Kidney epithelial cell (primary cell): ENCODE measurements at places on chromosomes 7 and 10. TPM values are rescaled to one million over a fixed set of nuclear protein-coding genes. Genes with fewer than 3 reads are reported as not detected.

Gene ELMO1
- total RNA-seq: 2.3 and 11.4 TPM in 2 replicates

Gene SPRN
- 0.55 and 2.1 TPM in 2 replicates for total RNA-seq

Gene ADARB2
- 0.08 and 0.34 TPM in 2 replicates for total RNA-seq

Gene GRM3
- total RNA-seq: not detected in 2 replicates

Gene WAC
- 82.9 and 83.3 TPM in 2 replicates for total RNA-seq

Gene SLC26A5
- total RNA-seq: 0.07 TPM in 1 of 2 replicates, not detected in the other

Gene CHAT
- total RNA-seq: not detected in 2 replicates

Gene TAS2R3
- total RNA-seq: 0.29 and 0.55 TPM in 2 replicates

Gene MDFIC
- total RNA-seq: 8.3 and 9.7 TPM in 2 replicates

Gene RNF133
- 0.68 TPM in 1 of 2 replicates, not detected in the other for total RNA-seq

Gene INSYN2A
- under 0.01 and 0.04 TPM in 2 replicates for total RNA-seq

Gene IDE
- total RNA-seq: 25.7 and 28.5 TPM in 2 replicates

Gene MYOZ1
- total RNA-seq: 0.55 and 0.92 TPM in 2 replicates

- no peak for DNase-seq
These were observed 32.1 kb downstream of the LRRC27 start for GRCh38 chr10:132363921-132364593.

DNA sequence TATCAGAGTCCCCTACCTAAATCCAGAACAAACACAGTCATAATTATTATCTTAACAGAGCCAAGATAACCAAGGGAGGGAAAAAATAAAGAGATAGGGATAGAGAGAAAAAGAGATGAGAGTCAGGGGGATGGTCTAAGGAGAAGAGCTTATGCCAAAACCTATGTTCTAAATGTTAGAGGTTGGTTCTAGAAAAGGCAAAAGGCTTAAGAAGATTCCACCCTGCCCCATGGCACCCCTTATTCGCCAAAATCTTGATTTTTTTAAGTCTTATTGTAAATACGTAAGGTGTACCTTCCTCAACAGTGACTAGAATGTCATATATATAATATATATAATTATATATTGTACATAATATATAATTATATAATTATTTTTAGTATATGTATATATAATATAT lies 29.6 kb upstream of the CTNNA3 start:
- DNase-seq: no peak

DNA sequence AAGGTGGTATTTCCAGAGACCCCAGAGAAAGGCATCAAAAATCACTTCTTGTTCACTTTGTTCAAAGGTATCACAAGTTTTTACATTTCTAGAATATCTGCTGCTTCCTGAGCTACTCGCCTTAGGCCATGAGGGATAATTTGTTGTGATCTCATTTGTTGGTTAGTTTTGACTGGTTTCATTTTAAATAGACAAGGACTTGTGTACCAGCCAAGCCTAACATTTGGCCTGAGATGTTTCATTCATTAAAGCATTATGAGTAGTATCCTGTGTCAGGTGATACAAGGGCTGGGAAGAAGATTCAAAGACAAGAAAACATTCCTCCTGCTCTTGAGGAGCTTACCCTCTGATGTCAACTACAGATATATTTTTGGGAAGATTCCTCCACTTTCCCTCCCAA lies 170.3 kb upstream of the FAM171A1 start:
- DNase-seq: no peak

DNA sequence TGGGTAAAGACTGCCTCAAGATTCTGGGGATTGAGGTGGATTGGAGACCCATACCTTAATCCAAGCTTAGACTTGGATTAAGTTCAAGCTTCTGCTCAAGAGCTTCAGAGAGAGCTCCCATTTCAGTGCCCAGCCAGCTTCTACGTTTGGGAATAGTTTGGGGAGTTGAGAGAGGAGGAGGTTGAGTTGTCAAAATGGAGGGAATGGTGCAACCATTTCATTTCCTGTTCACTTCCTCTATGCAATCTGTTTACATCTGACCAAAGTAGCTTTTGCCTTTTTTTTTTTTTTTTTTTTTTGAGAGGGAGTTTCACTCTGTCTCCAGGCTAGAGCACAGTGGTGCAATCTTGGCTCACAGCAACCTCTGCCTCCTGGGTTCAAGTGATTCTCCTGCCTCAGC lies 65.8 kb downstream of the ENTPD1 start:
- no peak for DNase-seq

DNA sequence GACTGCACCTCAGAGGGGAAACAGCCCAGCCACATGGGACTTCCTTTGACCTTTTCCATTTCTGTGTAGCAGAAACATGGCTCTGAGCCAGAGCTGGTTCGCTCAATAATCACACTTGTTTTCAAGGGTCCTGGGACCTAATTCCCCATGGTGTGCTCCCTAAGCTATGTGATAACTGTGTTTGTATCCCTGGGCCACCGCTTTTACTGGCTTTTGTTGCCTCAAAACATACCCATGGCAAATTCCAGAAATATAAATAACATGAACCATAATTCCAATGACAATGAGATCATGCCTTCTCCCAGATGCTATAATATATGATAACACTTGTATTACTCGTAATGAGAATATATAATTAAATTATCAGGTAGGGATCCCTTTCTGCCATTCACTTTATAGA lies 196.4 kb downstream of the GFRA1 start:
- DNase-seq: no peak

DNA sequence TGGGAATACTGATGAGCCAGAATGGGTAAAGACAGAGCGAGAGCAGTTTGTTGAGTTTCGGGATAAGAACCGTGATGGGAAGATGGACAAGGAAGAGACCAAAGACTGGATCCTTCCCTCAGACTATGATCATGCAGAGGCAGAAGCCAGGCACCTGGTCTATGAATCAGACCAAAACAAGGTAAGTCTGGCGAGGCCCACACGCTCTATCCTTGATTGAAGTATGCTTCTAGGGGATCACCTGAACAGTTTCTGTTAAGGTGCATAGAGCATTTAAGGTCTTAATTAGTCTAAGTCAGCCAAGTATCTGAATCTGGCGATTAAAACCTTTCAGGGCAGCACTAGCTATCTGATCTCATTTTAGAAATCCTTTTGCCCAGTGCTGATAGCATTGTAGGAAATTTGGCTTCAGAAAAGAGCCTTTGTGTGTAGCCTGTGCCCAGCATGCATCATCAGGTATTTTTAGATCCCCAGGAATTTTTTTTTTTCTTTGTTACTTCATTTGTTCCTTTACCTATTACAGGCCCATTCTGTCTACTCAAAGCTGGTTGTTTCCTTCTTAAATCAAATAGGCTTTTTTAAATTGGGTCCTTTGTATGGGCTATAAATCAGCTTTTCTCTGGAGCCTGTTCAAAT lies 8.0 kb downstream of the OPN1SW start:
- DNase-seq: no peak

GRCh38 chr7:86792260-86792659 lies 148.6 kb downstream of the GRM3 start:
- DNase-seq: no peak

DNA sequence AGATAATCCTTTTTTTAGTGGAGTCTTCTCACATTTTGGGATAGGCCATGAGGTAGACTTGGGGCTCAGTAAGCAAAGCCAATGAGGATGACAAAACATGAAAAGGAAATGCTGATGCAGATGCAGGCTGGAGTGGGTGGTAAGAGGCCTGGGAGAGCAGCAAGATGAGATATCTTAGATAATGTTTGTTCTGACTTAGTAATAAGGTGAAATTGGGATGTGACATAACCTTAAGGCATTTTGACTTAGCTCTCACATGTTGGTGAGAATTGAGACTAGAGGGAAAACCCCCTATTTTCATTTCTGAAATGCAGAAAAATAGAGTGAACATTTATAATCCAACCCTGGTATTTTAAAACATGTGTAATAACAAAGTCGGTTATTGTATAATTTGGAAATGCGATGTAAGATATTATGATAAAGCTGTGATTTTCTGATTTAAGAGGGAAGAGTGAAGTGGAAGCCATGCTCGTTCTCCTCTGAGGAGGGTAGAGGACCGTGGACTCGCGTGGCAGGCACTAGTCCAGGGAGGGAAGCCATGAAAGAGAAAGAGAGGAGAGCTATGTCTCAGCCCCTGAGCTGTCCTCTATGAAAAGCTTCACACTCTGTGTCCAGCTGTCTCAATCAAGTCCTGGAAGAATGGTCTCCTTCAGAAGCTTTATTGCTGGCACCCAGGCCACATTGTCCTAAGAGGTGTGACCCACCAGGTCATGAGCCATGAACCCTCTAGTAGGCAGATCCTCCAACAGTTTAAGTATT lies 57.3 kb downstream of the ST7 start:
- DNase-seq: no peak

- DNase-seq: no peak
These were observed 72.5 kb downstream of the PRTFDC1 start for GRCh38 chr10:24879861-24880260.

DNA sequence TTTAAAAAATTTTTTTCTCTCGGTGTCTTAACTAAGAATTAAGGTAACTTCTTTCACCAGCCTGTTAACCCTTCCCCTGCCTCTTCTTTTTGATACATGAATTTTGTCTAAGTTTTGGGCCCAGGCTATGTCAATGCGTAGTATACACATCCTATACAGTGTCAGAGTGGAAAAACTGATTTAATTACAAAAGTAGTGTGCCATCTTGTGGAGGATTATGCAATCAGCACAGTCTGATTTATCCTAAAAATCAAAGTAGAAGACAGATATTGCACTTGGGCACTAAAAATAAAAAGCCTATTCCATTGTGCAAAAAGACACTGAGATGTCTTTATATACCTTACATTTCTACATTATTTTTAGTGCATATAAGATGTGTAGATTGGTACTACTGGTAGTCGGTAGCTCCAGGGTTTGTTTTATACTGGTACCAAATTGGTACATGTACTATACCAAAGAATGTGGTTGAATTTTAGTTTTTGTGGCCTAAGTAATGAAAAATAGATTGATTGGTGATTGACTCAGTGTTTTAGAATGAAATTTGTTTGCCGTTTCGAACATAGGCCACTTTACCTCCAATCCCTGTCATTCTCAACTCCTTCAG lies 96.6 kb downstream of the MKLN1 start:
- DNase-seq: no peak

GRCh38 chr10:66058594-66058993 lies 867.2 kb upstream of the LRRTM3 start:
- no peak for DNase-seq

DNA sequence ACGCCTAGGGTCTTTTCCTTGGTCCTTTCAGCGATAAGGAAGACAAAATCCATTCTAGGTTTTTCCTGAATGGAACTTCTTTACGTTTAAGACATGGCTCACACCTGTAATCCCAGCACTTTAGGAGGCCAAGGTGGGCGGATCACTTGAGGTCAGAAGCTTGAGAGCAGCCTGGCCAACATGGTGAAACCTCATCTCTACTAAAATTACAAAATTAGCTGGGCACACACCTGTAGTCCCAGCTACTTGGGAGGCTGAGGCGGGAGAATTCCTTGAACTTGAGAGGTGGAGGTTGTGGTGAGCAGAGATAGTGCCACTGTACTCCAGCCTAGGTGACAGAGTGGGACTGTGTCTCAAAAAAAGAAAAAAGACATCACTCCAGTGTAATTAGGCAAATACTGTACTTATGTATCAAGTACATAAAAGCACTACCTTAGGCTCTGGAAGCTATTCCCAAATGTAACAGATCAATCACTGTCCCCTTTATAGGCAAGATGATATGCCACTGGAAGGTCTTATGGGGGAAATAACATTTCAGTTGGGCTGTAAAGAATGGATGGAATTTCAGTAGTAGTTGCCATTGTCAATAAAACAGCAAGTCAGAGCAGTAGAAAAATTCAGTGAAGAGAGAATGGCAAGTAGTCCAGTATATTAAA lies 5.7 kb downstream of the STK17A start:
- DNase-seq: no peak

DNA sequence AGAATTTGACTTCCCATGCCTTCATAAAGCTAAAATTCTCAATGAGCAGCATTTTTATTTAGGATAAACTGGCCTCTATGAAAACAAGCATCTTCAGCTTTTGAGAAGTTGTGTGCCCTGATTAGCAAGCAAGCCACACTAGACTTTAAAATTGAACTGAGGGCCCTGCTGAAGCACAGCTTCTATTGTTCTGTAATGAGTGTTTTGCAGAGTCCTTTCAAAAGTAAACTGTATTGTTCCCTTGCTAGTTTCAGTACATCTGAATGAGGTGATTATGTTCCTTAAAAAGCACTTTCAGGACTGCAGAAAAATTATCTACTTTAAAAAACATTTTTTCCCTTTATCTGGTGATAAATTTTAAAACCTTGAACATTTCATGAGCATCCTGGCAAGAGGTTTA lies 113.3 kb upstream of the PRPS1L1 start:
- no peak for DNase-seq

DNA sequence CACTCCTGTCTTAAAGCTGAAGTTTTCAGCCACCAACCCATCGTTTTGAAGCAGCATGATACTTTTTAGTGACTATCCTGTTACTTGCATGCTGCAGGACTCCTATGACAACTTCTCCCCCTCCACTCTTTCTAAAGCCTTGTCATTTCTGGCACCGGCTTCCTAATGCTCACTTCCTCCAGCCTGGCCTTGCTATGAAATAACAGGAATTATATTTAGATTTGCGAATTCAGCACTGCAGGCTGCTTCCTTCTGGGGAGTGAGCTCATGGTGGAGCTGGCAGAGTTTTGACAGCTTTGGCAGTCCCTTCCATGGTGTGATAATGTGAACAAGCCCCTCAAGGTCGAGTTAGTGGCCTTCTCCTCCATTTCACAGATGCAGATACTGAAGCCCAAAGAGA lies 13.4 kb downstream of the BLNK start:
- DNase-seq: no peak

GRCh38 chr10:87930934-87931835 lies 67.8 kb downstream of the PTEN start:
- no peak for DNase-seq

DNA sequence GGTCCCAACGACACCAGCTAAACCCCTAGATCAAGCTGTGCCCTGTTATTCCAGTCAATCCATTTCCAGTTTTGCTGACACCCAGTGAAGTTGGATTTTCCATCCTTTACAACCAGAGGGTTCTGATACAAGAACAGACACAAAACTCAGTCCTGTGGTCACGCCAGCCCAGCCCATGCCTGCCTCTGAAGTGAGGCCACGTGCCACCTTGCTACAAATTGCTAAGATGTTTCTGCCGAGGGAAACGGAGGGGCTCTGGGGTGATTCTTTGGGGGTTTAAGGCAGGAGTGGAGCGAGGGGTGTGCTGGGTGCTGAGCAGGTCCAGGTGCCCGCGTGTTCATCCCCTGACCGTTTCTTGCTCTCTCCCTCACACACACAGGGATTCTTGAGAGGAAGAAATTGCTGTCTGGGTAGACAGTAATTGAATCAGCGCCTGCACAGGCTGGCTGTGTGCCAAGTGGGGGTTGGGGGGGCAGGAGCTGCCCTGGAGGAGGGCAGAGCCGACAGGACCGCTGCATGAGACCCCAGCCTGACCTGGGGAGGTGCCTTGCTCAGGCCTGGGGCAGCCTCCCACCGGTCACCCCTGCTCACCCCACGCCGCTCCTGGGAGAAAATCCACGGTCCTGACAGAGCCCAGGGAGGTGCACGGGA lies 38.1 kb downstream of the ADAP1 start:
- no peak for DNase-seq
